Nucleus accumbens (tissue), 56 donors: ENCODE measurements at places on chromosomes 5 and 9.
A peak's percentile ranks its signal among the peaks of the same experiment; 100 is the strongest.

- no peak for DNase-seq
These were observed 519 bp upstream of the RAD50 start for GRCh38 chr5:132556153-132556762.

DNA sequence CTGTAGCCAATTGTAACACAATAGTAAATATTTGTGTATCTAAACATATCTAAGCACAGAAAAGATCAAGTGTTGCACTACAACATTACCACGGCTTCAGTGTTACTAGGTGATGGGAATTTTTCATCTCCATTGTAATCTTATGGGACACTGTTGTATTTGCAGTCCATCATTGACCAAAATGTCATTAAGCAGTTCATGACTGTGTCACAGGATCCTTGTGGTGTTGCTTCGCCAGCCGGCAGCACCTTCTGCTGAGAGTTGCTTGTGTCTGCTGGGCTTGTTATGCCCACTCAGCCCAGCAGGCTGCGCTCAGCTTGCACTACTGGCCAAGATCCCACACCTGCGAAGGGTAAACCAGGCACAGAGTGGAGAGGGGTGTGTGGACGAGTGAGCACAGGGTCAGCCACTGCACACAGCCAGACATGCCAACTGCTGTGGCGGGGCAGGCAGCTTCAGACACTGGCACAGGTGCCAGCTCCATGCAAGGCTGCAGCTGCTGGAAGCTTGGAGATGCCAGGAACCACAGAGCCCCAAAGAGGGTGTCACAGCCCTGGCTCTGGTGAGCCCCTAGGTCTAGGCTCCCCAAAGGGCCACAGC is 273.7 kb downstream of the CETN3 start:
- DNase-seq, result no peak

DNA sequence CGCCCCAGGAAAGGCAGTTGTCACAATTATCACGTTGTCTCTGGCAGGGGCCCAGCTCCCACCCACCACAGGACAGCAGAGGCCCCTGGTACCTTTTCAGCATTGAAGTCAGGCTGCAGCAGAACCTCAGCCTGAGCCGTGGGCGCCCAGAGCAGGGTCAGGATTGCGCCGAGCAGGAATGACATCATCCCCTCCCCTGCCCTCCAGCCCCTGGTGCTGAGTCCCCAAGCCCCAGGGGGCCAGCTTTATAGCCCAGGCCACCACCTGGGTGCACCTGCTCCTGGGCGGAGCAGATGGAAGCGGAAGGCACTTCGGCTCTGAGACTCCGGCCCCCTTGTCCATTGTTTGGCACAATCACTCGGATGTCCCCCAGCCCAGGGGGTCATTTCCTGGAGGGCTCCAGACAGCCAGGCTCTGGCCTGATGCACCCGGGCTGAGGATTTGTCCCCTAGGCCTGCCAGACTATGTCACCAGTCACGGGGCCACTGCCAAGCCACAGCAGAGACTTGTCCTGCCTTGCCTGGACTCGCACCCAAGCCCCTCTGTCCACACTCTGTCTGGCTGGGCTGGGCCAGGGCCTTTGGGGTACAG is at the start of gene LCN15:
LCN15 (minus strand) TSS at position 218 of the 591 bp plus-strand sequence; CDS start at position 188, 30 bp downstream.
- no peak for DNase-seq

- no peak for DNase-seq
These were observed 32.5 kb upstream of the N4BP3 start for GRCh38 chr5:178080618-178081410.

DNA sequence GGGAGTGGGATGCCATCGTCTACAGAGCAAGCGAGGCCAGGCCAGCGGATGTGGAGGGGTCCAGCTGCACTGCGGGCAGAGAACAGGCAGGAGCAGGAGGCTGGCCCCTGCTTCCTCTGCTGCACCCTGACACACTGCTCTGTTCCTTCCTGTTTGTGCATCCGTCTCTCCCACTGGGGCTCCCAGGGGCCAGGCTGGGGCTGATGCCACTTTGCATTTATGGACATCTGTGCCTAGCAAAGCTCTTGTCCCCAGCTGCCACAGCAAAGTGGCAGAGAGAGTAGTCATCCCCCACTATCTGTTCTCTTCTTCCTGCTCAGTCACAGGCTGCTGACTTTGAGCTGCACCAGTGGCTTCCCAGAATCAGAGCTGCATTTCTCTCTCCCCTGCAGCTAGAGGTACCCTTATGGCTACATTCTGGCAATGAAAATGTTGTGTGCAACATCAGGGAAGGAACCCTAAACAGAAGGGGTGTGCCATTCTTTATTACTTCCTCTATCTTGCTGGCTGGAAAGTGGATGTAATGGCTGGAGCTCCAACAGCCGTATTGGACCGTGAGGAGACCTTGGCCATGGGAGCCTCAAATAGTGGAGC is 4.2 kb upstream of the NINJ1 start:
- DNase-seq, result no peak

GRCh38 chr9:130940027-130940549 is 1.0 kb upstream of the FIBCD1 start:
- no peak for DNase-seq

- DNase-seq, result no peak
These were observed 81.4 kb downstream of the SPATA31C2 start for GRCh38 chr9:88056876-88057275.

GRCh38 chr5:38780945-38781344 is 64.9 kb upstream of the OSMR start:
- no peak for DNase-seq

DNA sequence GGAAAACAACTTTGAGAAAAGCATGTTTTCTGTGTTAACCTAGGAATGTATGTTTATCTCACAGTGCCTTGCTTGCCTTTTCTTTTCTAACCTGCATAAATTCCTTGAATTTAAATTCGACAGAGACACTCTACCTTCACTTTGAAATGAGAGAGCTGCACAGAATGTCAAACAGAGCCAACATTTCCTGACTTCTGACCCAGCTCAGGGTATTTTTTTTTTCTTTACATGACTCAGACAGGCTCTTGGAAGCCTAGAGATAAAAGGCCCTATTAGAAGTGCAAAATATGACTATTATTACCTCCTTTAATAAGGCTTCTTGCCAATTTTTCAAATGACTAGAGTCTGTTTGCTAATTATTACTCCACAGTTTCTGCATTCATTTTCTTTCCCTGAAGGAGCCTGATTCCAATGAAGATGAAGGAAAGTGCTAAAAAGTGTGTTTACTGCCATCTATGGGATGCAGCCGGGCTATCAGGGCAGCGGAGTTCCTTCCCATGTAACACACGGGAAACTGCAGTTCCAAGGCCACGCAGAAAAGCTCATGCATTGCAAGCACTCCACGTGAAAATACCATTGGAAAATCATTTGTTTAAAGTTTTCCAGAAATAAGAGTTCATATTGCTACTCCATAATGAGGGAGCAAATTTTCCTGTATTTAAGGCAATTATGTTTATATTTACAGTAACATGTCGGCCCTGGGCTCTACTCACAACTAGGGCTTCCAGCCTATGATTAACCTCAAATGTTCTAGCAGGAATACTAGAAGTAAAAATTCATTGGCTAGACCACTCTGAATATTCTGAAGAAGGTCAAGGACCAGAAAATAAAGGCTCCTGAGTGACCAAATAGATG is 485.6 kb downstream of the ZSWIM6 start:
- DNase-seq, result peak; percentile 5

- no peak for DNase-seq
These were observed 190.7 kb upstream of the SLC27A6 start for GRCh38 chr5:128774605-128775004.

- no peak for DNase-seq
These were observed 113.4 kb downstream of the ST8SIA4 start for GRCh38 chr5:100789694-100790093.

DNA sequence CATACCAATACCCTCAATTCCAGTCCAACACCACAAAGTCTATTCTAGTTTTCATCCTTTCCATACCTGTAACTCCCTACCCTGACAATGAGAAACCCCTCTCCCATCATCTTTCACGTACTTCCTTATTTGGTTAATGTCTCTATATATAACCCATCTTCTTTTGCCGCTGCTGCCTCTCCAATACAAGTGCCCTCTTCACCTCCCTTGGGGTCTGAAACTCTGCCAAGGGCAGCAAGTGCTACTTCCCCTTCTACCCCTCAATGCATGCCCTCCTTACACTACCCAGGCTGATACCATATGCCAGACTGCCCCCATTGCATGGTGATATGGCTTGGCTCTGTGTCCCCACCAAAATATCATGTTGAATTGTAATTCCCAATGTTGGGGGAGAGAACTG is 24.4 kb upstream of the SMIM15 start:
- DNase-seq, result no peak

GRCh38 chr5:151085517-151086041 is 4.7 kb upstream of the TNIP1 start:
- DNase-seq, result no peak

- DNase-seq, result no peak
These were observed 134.3 kb downstream of the CDH18 start for GRCh38 chr5:19853616-19854240.

GRCh38 chr9:101516655-101517054 is 17.0 kb upstream of the RNF20 start:
- DNase-seq, result no peak

GRCh38 chr5:95733107-95733665 is 2.0 kb downstream of the RHOBTB3 start:
- DNase-seq, result no peak

GRCh38 chr5:137231540-137231939 is 267.6 kb downstream of the SPOCK1 start:
- DNase-seq, result no peak

DNA sequence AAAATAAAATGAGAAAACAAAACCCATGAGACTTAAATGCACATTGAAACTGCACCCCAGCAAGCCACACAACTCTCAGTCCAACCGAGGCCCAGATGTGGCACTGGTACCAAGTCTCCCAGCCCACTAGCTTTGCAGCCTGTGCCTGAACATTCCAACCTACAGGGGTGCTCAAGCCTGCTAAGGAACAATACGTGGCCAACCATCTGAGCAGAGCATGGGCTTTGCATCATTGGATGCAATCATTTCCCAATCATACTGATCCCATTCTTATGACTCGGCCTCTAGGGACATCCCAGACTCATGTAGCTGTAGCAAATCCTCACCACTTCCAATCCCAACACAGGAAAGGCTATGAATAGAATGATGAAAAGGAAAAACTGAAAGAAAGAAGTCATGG is 297.2 kb downstream of the SPOCK1 start:
- DNase-seq, result no peak

DNA sequence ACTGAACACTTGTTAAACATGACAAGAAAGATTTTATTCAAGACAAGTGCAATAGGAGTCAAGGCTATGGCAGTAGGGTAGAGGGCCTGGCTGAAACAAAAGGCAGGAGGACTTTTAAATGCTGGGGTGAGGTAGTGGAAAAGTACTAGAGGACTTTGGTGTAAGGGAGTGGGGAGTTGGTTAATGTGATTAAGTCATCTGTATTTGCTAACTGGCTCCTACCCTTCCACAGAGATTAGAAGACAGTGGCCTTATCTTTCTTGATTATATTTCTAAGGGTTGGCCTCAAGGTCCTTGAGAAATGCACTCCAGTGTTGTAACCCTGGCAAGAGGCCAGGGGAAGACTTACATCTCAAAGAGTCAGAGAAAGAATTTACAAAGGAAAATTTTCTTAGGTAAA is 160.2 kb upstream of the FTMT start:
- no peak for DNase-seq

- no peak for DNase-seq
These were observed 82.2 kb downstream of the TRIO start for GRCh38 chr5:14225173-14225834.

DNA sequence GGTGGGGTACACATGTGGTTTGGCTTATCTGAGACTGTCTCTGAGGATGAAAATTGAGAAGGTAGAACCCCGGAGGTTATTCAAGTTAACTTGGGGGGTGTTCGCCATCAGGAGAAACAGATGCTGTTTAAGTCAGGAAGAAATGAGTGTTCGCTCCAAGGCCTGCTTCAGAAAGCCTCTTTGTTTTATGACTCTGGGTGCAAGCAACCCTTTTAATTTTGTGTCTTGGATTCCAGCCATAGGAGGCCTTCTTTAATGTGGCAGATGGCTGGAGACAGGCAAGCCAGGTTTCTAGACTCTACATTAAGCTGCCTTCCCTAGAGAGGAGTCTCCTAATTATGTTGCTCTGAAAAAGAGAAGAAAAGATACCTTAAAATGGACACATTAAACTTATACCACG is 4.2 kb upstream of the SMAD5 start:
- no peak for DNase-seq
